ENCODE measurements at places on chromosomes 13 and 19.

DNA sequence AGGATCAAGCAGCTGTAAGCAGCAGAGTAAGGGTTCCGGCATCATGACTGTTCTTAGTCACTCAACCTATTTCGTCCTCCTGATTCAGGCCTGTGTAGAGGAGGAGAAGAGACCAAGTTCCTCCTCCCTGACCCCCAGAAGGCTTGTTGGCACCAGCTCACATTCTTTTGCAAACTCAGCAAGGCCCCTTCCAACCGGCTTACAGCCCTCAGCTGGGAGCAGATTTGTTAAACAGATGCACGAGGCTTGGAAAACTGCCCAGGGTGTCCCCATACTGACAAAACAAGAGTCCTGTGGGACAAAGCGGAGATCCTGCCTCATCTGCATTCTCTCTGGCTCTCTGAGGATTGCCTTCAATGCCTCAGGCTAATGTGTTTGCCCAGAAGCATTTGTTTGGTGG lies 113.2 kb upstream of the SOX21 start:
- DNase-seq: no peak

DNA sequence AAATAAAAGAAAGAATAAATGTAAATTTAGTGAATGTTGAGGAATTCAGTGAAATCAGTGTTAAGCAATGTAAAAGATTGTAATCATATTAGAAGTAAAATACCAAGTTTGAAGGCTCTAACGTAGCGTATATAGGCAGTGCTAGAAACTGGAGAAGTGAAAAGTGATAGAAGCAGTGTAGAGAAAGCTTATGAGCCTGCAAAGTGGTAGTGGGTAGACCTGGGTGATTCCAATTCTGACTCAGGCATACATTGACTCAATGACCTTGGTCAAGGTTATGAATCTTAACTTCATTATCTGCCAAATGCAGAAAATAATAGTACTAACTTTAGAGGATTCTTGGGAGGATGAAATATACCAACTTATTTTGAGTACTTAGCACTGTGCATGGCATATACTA lies 4.1 kb downstream of the SLC10A2 start:
- DNase-seq: no peak

DNA sequence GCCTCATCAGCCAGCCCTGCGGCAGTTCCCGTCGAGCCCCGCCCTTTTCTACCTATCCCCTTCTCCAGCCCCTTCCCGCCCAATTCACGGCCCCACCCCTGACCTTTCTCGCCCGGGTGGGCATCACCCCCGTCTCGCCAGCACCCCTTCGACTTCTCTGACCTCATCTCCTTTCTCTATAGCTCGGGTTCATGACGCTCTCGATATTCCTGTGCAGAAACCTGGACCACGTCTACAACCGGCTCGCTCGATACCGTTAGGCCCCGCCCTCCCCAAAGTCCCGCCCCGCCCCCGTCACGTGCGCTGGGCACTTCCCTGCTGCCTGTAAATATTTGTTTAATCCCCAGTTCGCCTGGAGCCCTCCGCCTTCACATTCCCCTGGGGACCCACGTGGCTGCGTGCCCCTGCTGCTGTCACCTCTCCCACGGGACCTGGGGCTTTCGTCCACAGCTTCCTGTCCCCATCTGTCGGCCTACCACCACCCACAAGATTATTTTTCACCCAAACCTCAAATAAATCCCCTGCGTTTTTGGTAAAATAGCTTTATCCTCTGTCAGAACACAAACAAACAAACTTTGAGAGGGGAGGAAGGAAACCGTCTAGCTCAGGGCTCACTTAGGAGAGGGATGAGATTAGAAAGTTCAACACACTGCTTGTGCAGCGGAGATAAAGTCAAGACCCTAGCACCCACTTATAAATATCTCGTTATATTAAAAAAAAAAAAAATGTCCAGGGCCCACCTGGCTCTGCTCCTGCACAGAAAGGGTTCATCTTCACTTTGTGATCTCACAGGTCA lies 5.1 kb downstream of the CD37 start:
- no peak for DNase-seq

- DNase-seq: no peak
These were observed 8.9 kb downstream of the CEBPA start for GRCh38 chr19:33293255-33294057.

- no peak for DNase-seq
These were observed 2.6 kb downstream of the B3GNT8 start for GRCh38 chr19:41424335-41425173.

GRCh38 chr13:105655046-105655445 lies 880.4 kb downstream of the EFNB2 start:
- DNase-seq: no peak

DNA sequence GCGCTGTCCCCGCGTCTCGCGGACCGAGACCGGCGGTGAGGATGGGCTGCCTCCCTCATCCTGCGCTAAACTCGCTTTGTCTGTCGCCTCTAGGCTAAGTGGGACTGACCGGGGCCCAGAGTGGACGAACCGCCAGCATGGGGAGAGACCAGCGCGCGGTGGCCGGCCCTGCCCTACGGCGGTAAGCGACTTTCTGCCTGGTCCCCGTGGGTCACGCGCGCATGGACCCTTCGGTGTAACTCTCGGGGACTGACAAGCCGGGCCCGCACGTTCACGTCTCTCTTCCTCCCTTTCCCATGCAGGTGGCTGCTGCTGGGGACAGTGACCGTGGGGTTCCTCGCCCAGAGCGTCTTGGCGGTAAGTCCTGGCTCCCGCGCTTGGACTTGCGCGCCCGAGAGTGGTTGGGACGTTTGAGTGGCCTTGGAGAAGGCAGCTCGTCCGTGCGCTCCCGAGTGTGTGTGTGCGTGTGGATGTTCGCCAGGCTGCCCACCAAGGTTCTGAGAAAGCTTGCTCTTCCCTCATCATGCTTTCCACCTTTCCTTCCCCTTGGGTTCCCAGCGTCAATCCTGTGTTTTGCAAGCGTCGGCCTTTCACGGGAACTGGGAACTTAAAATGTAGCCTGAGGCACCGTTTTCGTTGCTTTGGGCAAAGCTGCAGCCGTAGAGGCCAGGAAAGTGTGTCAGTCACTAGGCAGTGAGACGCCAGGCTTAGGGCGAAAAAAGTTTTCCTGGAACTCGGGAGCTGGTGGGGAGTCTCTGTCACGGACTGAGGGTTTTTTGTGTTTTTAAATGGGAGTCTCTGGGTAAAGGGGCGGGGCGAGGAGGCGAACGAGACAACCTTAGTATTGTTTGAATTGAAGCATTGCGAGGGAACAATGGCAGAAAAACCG lies 927 bp downstream of the COL4A2 start:
- DNase-seq: no peak

GRCh38 chr19:13637664-13638063 lies 126.7 kb upstream of the MRI1 start:
- no peak for DNase-seq

GRCh38 chr13:25943658-25944057 lies 108.2 kb downstream of the SHISA2 start:
- no peak for DNase-seq

GRCh38 chr13:33487575-33488243 lies 202.2 kb upstream of the STARD13 start:
- no peak for DNase-seq

DNA sequence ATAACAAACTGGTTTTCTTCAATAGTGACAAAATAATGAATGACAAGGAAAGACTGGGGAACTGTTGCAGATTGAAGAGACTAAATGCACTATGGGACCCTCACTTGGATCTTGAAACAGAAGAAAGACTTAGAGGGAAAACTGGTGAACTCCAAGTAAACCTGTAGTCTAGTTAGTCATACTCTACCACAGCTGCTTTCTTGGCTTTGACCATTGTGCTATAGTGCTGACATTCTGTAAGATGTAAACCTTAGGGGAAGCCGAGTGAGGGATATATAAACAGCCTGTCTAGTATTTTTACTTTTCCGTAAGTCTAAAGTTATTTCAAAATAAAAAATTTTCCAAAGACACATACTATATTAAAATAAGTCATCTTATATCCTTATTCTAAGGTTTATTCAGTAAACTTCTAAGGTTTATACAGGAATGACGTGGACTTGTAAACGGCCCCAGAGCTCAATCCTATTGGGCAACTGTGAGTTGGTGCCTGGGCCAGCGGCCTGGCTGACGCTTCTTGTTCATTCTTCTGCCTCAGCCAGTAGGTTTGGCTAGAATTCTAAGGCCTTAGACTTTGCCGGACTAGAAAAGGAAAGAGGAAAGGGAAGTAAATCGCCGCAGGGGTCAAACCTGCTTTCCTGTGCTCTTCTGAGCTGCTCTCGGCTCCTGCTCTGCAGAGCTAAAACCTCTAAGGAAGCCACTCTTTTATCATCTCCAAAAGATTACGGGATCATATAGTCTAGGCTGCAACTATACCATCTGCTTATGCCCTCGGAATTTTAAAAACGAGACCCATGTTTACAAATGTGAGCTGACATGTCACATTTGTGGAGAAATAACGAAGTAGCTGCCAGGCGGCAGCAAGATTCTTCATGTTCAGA lies 33.6 kb upstream of the UBE2L5 start:
- DNase-seq: no peak

DNA sequence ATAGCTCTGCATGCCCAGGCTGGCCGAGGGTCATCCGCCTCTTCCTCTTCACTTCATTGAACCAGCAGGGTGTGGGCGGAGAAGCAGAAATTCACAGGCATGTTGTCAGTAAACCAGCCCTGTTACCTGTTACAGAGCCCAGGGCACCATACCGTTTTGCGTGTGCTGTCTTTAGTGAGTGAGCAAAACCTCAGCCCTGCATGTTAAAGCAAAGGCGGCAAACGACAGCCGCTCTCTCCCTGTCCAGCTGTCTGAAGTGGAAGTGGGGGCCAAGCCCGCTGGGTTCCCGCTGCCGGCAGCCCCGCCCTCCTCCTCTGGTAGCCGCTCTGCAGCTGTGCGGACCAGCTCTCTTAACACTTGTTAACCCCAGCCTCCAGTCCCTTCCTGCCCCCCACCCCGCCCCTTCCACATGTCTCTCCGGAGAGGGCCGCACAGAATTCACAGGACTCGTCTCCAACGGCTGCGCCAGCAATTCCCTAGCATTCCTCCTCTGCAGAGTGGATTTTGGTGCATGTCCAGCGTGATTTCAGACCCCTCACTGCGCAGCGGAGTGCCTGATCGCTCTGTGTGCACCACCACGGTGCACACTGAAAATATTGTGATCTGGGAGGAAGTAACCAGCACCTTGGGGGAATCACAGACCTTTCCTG lies 12.7 kb downstream of the KLHL26 start:
- no peak for DNase-seq

- DNase-seq: no peak
These were observed 17.4 kb downstream of the NLRP9 start for GRCh38 chr19:55720801-55721200.

- no peak for DNase-seq
These were observed 83.8 kb upstream of the TM9SF2 start for GRCh38 chr13:99417201-99418102.

GRCh38 chr13:40599747-40600146 lies 66.7 kb downstream of the FOXO1 start:
- DNase-seq: no peak

DNA sequence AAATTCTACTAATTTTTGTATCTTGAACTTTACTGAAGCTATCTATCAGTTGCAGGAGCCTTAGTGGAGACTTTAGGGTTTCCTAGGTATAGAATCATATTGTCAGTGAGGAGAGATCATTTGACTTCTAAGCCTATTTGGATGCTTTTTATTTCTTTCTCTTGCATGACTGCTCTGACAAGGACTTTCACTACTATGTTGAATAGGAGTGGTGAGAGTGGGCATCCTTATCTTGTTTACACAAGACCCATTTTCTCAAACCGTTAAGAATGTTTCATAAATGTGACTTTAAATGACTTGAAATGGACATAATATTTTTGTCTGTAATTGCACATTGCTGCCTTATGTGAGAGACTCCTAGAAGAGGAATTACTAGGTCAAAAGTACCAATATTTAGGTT lies 17.9 kb upstream of the CSNK1A1L start:
- no peak for DNase-seq

- DNase-seq: no peak
These were observed 135.0 kb downstream of the URI1 start for GRCh38 chr19:30076751-30077670.

DNA sequence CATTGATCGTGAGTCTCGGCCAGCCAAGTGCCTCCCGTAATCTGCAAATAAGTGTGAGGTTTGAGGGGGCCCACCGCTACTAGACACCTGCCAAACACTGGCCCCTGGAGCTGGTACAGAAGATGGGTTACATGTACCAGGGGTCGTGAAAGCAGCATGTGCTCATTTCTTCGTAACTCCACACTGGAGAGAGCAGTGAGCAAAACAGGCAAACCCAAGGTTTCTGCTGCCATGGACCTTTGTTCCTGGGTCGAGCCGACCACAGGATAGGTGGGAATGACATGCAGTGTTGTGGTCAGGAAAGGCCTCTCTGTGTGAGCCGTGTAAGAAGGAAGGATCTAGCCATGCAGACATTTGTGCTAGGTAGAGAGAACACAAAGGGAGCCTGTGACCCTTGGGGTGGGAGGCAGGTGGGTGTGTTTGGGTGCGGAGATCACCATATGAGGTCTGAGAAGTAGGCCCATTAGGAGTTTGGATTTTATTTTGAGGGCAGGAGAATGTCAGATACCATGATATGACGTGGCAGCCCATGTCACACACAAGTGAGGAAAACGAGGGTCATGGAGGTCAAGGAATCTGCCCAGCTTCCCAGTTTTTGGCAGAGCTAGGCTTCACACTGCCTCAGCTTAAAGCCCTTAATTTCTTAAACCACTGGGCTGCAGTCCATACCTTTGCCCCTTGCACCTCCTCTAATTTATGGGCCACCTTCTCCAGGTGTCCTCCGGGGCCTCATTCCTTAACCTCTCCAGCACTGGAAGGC lies 919 bp downstream of the GTF3A start:
- no peak for DNase-seq

DNA sequence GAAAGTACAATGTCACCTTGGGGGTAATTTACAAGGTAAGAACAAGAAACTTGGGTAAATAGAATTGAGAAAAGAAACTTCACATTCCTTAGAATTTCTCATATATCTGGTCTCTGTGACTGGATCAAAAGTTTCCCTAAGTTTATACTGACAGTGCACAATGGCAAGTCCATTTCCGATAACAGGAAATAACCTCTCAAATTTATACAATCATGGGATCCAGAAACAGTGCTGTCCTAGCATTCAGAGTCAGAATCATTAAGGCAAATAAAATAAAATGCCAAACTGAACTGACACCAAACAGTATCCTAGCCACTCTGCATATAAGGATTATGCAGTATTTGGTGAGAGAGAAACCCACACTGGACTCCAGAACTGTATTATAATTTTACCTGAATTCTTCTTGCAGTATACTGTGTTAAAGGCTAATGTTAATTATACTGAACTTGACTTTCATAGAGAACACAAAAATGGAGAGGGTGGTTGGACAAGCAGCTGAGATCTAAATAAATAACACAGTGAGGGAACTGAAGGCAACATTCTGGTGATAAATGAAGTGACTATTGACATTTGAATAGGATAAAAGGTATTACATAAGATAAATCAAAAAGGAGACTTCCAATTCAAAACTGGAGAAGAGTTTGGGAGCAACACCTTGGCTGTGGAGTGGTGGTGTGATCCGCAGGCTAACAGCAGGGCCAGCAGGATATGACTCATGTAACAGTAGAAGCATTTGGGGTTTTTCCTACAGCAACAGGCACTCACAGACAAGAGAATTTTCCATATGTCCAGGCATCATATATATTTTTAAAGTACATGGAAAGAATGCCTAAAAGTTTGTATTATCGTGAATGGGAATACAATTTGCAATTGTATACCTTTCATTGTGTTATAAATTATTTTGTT lies 932.5 kb upstream of the MIR17HG start:
- DNase-seq: no peak
